ENCODE measurements at places on chromosomes 6 and 20.

DNA sequence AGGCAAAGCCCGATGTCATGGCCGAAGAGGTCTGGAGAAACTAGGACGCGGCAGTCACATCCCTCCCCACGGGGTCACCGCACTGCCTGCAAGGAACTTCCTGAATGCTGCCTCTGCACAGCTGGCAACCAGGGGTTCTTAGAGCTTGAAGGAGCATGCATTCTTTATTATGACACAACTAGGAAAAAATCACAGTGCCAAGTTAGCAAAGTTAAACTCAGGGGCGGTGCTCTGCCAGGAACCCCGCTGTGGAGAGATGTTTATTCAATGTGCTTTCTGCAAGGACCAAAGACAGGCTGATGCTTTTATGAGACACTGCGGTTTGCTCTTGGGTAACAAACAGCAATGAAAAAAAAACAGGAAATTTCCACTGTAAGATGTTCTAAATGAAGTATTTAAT, 287.3 kb upstream of the FOXQ1 start:
- peak; percentile 30 for ATAC-seq

- no peak for ATAC-seq
Measured at GRCh38 chr6:162198076-162198475, 529.5 kb downstream of the PRKN start.

- no peak for ATAC-seq
Measured at GRCh38 chr6:112525749-112526148, 178.6 kb downstream of the RFPL4B start.

DNA sequence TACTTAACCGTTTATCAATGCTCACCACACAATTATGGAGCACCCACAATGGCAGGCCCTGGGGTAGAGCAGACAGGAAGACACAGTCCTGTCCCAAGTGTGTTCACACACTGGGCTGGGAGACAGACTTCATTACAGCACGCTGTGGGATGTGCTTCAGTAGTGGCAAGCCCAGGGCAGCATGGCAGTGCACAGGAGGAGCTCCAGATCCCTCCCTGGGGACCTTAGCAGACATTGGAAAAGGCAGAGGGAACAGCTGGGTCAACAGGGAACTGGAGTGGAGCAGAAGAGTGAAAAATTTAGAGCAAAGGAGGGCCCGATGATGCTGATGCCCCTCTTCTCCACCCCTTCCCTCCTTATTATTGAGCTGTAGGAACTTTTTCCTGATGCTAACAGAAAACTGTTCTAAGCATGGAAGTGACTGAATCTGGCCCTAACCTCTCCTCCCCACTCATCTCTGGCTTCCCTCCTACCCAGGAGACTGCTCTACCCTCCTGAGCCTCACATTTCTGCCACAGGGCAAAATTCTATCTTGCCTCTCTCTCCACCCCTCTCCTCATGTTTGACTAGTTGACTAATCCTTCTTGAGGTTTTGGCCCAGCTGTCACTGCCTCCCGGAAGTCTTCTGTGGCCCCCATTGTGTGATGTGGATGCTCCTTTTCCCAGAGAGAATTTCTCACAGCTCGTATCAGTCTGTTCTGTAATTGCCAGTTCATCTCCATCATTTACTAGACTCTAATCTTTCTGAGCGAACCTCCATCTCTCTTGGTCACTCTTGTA, 41.3 kb upstream of the NOP56 start:
- ATAC-seq, result no peak

DNA sequence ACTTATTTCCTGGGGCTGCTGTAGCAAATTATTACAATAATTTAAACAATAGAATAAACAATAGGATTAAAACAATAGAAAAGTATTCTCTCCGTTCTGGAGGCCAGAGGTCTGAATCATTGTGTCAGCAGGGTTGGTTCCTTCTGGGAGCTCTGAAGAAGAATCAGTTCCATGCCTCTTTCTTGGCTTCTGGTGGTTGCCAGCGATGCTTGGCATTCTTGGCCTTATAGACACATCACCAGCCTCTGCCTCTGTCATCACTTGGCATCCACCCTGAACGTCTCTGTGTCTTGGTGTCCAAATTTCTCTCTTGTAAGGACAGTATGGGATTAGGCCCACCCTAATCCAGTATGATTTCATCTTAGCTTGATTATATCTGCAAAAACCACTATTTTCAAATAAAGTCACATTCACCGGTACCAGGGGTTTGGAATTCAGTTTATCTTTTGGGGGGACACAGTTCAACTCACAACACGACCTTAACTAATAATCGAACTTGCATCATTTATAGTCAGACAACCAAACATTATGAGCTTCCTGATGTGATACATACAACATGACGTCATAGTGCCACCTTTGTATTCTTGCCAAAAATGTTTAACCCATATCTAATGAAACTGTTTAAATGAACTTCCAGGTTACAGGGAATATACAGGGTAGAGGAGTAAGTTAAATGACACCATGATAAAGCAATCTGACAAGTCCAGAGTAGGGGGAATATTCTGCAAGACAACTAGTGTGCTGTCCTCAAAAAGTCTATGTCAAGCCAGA, 84.7 kb upstream of the RNF24 start:
- ATAC-seq, result peak; percentile 54

DNA sequence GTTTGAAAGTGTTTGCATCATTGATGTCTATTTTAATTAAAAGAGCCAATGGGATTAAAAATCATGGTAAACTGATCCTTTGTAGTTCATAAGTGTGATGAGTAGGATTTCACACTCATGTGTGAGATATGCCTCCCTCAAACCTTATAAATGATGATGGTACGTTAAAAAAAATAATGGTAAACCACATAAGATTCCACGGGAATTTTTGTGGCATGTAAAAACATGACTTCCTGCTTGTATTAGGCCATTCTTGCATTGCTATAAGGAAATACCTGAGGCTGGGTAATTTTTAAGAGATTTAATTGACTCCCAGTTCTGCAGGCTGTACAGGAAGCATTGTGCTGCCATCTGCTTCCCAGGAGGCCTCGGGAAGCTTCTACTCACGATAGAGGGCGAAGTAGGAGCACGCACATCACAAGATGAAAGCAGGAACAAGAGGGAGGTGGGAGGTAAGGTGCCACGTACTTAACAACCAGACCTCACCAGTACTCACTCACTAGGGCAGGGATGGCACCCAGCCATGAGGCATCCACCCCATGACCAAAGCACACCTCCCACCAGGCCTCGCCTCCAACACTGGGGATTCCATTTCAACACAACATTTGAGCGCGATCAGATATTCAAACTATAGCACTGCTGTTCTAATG, 187.6 kb upstream of the QKI start:
- no peak for ATAC-seq

DNA sequence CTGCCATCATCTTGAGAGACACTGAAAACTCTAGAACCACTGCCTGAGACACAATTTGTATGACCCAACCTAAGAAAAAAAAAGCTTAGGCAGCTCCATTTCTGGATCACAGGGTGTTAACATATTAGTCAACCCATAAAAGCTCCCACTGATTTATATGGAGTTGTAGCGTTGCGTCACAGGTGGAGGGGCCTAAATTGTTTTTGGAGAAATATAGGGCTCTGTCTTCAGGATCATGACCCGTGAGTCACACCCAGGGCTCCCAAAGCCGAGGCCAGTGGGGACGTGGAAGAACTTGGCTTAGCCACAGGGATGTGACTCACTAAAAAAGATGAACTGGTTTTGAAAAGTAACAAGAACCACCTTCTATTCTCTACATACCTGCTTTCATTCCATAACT, 116.5 kb upstream of the BMP2 start:
- peak; percentile 96 for ATAC-seq

DNA sequence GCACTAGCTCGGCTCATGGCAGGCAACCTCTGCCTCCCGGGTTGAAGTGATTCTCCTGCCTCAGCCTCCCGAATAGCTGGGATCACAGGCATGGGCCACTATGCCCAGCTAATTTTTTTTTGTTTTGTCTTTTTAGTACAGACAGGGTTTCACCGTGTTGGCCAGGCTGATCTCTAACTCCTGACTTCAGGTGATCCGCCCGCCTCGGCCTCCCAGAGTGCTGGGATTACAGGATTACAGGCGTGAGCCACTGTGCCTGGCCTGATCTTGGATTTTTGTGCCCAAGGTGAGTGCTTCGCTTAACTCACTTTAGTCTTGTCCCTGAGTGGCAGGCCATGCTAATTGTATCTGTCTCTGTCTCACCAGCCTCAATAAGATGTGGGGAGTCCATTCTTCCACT, 78.6 kb downstream of the KCNB1 start:
- no peak for ATAC-seq

All from esophagus mucosa (tissue), 1 donor.